Ovary (tissue), 10 donors: ENCODE measurements at places on chromosomes 5 and 9. TPM values are rescaled to one million over a fixed set of nuclear protein-coding genes. Genes with fewer than 3 reads are reported as not detected.
A peak's percentile ranks its signal among the peaks of the same experiment; 100 is the strongest.

DNA sequence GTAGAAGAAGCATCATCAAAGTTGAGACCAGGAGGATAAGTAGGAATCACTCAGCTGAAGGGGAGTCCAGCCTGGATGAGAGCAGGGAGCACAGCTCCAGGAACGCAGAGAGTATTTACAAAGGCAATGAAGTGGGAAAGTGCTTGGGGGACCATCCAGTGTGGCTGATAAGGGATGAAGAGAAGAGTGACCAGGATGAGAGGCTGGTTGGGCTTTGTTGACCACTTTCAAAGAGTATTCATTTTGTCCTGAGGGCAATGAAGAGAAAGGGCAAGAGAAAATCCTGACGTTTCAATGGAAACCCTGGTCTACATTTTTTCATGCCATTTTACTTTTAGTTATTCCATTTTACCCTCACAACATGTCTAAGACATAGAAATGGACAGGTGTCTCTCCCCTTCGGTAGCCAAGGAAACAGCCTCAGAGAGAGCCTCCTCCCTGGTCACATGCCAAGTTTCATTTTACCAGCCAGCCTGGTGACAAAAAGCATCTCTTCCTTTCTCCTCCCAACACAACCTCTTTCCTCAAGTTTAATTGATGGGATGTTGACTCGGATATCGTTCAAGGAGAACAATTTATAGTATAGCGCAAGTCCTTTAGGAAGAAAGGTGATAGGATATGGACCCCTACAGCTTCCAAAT, 492.7 kb upstream of the CLINT1 start:
- no peak for DNase-seq
- no peaks in the 10 kb centered on the region for H3K36me3 ChIP-seq
- no peak overlapping the region for H3K4me3 ChIP-seq
- H3K27ac ChIP-seq, result no peak overlapping the region

- H3K4me3 ChIP-seq, result peak within 1 kb of the TSS; percentile 77
- no peaks in the 10 kb centered on the region for H3K36me3 ChIP-seq
- H3K4me1 ChIP-seq, result no peaks in the 10 kb centered on the region
These were observed at the start of gene GOLM1 for GRCh38 chr9:86098824-86099700. Gene GOLM1 (minus strand): TSS chr9:86099558. CDS start chr9:86079320, 20,238 bp downstream.

DNA sequence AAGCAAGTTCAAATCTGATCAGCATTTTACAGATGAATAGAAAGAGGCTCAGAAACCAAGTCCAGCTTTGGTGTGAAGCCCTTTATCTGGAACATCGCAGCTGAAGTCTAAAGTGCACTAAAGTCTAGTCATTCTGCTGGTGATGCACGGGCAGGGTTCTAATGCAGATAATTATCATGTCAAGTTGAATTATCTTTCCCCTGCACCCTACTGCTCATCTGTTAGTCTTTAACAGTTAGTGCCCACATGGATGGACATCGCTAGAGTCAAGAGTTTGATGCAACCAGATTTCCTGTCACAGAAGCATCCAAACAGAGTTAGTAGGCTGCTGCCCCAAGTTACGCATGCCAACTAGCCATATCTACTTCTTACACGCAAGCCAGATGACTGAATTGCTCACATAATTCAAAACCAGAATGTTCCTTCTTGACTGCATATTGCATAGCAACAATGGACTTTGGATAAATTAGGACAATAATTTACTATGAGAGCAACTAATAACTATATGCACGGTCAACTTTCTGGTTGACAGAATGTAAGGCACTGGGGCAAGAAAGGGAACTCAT, 1.6 kb upstream of the TOMM5 start:
- H3K4me3 ChIP-seq, result no peak overlapping the region
- H3K27me3 ChIP-seq, result no peaks in the 10 kb centered on the region
- no peaks in the 10 kb centered on the region for H3K36me3 ChIP-seq
- no peak for DNase-seq
- peaks cover 5% of the 10 kb centered on the region for H3K4me1 ChIP-seq

DNA sequence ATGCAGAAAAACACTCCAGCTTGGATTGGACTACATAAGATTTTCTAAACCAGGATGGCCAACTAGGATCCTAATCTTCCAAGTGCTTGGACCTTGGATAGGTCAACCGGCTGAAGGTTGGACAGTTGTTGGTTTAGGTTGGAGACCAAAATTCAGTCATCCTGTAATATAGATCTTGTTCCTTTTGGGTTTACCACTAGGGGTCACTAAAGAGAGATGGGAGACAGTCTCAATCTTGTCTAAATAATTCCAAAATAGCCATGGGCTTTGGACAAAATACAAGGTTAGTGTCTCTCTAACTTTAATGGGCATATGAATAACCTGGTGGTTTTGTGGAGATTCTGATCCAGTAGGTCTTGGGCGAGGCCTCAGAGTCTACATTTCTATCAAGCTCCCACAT, 148.7 kb upstream of the ERCC6L2 start:
- H3K36me3 ChIP-seq, result no peaks in the 10 kb centered on the region
- H3K27me3 ChIP-seq, result no peaks in the 10 kb centered on the region
- no peak overlapping the region for H3K27ac ChIP-seq
- DNase-seq, result no peak
- H3K4me1 ChIP-seq, result peaks cover 3% of the 10 kb centered on the region

DNA sequence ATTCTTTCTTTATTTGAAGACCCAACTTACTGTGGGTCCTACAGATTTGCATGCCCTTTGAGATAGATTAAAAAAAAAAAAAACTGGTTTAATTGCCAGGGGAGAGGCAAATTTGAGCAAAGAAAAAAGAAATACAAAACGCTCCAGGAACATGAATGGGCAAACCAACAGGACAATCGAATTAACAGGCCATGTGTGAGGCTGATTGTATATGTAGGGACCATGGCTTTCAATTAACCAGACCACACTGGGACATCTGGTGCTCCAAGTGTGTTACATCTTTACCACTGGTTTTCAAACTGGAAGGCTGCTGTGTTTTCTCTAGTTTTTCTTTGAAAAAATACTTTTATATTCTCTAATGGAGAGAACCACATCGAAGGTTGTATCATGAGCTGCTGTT, 612.1 kb upstream of the SEMA6A start:
- H3K36me3 ChIP-seq, result no peaks in the 10 kb centered on the region
- no peaks in the 10 kb centered on the region for H3K4me1 ChIP-seq
- H3K27me3 ChIP-seq, result no peaks in the 10 kb centered on the region
- no peak overlapping the region for H3K4me3 ChIP-seq

DNA sequence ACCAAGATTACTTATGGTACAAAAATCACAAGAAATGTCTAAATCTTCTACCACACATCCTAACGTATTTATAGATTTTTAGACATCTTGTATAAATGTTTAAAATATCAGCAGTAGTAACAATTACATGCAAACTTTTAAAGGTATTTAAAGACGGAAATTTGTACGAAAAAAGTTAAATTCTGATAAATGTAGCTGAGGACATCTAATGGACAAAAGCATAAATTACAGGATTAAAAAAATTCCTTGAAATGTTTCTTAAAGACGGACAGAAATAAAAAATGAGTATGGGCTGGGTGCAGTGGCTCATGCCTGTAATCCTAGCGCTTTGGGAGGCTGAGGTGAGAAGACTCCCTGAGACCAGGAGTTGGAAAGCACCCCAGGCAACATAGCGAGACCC, 15.8 kb downstream of the ERCC8 start:
- H3K36me3 ChIP-seq, result no peaks in the 10 kb centered on the region
- H3K27ac ChIP-seq, result no peak overlapping the region
- DNase-seq, result no peak
- no peaks in the 10 kb centered on the region for H3K4me1 ChIP-seq
- no peaks in the 10 kb centered on the region for H3K27me3 ChIP-seq

GFRA3 gene
- polyA plus RNA-seq, result 0.61 TPM

CDO1 gene
- 12.7 TPM for polyA plus RNA-seq

FOXI1 gene
- polyA plus RNA-seq, result not detected
